ENCODE measurements at places on chromosomes 7 and 10.

GRCh38 chr10:34538281-34538829 lies 276.7 kb downstream of the PARD3 start:
- no peak for DNase-seq

GRCh38 chr7:50379082-50379481 lies 71.1 kb downstream of the FIGNL1 start:
- no peak for DNase-seq

DNA sequence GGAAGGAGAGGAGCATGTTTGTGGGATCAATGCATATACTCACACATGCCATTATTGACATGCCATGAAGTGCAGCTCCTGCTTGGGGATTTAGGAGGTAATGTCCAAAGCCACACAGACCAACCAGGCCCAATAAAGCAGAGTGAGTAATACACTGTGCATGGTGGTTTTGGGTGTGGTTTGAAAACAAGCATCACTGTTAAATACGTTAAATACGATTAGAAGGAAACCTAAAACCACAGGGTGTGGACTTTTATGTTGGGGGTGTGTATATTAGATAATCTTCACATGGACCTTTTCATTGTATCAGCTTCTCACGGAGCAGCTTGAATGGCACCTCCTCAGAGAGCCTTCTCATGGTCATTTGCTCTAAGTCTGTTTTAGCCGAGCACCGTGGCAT lies 10.4 kb upstream of the EIF3A start:
- DNase-seq = no peak

GRCh38 chr10:21515361-21516241 lies 9.9 kb downstream of the SKIDA1 start:
- DNase-seq = no peak

DNA sequence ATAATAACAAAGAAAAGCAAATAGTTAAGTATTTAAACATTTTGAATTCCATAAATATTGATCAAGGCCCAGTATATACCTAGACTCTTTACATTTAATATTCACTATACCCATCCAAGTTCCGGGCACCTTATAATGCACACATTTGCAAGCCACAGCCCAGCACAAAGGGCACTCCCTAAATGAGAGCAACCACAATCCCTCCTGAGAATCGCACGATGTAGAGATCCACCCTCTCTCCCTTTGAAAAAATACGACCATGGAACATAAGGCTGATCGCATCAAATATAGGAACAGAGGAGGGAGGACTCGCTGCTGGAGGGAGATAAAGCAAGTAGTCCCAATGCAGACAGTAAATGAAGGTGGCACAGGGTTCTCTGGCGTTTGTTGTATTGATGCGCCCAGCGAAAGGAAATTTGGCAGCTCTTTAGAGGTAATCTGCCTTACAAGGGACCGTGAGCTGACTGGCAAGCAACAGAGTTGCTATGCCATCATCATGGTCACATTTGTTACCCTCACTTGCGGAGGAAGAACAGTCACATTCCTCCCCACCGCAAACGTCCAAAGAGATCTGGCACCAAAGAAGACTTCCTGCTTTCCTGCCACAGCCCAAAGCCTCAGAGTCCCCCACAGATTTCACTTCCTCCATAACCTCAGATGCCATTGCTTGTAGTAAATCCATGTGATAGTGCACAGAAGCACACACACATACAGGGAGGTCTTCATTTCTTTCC lies 16.1 kb upstream of the TAS2R40 start:
- DNase-seq = no peak

- DNase-seq = no peak
Measured at GRCh38 chr10:84715911-84716310, 387.5 kb downstream of the CCSER2 start.

DNA sequence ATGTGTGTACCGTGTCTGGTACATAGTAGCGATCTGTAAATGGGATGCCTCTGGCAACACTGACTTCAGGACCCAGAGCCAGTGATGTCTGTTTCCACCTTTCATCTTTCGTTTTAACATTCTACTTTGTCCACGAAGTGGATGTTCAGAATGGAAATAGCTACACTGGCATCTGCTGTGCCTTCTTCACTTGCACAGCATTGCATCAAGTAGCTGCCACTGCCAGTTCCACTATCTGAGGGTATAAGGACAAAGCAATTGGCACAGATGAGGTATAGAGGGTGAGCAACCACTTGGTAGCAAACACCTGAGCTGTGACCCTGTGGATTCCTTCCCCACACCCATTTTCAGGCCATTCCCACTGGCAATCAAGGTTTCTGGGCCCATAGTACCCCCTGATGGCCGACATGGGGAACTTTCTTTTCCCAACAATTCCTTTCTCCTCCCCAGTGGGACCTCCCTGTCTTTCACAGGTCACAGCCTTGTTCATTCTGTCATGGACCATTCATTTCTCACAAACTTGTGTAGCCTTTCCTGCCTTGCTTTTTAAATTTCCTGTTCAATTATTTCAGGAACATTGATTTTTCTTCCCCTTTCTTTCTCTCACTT lies 4.0 kb downstream of the ITGA8 start:
- no peak for DNase-seq

DNA sequence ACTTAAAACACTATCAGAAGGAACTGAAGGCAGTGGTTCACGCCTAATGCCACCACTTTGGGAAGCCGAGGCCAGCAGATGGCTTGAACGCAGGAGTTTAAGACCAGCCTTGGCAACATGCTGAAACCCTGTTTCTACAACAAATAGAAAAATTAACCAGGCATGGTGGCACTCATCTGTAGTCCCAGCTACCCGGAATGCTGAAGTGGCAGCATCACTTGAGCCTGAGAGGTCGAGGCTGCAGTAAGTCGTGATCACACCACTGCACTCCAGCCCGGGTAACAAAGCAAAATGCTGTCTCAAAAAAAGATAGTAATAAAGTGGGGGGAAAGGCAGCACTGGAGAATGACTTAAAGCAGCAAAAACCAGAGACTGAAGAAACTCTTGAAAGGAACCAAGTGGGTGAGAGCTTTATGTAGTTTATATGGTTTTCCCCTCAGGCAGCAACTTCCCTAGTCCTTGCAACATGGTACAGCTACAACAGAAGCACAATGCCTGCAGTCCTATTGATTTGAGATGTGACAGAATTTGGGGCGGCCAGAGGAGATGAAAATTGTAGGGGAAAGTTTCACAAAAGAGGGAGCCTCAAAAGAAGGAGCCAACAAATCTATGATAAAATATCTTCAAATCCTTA lies 38.1 kb downstream of the GDI2 start:
- DNase-seq = no peak

DNA sequence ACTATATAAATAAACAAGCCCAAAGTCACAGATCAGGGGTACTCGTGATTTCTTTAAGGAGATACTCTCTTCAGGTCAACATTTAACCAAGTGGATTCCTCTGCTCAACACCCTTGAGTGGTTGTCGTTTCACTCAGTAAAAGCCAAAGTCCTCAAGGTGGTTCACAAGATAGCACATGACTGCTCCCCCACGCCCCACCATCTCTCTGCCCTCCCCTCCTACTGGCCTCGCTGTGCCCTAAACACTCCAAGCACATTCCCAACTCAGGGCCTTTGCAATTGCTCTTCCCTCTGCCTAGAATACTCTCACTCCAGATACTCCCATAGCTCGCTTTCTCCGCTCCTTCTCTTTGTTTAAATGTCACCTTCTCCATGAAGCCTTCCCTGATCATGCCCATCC lies 72.1 kb upstream of the FHIP2A start:
- DNase-seq = no peak

DNA sequence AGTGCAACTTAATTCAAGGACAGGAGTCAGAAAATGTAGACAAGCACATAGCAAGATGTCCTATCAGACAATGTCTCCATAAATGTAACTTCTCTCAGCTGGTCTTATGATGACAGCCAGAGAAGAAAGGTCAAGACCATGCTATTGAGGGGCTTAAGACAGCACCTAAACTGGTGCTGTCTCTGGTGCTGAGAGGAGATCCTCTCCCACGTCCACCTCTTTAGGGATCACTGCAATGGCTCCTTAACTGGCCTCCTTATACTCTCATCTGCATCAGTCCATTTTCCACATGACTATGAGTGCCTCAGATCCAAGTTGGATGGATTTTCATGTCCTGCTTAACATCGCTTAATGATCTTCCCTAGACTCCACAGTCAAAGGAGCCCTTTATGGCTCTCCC lies 210.6 kb downstream of the ARL4A start:
- DNase-seq = no peak

DNA sequence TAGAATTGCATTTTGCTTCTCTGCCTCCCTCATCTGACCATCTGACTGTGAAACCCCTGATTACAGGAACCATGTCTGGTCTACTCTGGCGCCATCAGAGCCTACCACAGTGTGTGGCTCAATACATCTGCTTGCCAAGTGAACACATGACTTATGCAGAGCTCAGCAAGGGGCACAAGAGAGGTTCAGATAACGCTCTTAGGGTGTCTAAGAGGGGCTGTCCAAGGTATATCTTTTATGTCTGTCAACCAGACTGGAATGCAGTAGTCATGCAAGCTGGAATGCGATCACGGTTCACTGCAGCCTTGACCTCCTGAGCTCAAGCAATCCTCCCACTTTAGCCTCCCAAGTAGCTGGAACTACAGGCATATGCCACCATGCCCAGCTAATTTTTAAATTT lies 10.3 kb upstream of the RRP12 start:
- DNase-seq = no peak

DNA sequence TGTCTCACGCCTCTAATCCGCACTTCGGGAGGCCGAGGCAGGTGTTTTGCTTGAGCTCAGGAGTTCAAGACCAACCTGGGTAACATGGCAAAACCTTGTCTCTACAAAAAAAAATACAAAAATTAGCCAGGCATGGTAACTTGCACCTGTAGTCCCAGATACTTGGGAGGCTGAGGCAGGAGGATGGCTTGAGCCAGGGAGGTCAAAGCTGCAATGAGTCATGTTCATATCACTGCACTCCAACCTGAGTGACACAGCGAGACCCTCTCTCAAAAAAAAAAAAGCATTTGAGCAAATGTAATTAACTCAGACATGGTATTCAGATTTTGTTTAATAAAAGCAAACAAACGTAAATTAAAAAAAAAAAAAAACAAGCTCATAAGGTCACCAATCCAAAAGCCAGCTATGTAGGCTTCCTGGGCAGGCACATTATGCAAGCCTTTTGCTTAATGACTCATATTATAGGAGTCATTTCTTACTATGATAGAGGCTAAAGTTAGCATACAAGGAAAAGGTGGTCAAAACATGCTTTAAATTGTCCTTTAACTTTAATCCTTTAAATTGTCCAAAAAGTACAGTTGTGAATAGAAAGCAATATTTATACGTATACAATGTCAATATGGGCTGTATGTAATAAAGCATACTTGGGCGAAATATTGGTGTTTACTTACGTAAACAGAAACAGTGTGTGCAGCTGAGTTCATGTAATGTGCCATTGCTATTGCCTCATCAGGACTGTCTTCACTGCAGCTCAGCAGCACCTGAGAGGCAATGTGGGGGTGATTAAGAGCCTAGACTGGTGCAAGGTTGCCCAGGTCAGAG lies 13.0 kb downstream of the AKR1D1 start:
- DNase-seq = no peak

GRCh38 chr7:40516376-40516775 lies 381.6 kb downstream of the SUGCT start:
- DNase-seq = no peak

- DNase-seq = no peak
Measured at GRCh38 chr7:24854866-24855265, 97.6 kb upstream of the GSDME start.

DNA sequence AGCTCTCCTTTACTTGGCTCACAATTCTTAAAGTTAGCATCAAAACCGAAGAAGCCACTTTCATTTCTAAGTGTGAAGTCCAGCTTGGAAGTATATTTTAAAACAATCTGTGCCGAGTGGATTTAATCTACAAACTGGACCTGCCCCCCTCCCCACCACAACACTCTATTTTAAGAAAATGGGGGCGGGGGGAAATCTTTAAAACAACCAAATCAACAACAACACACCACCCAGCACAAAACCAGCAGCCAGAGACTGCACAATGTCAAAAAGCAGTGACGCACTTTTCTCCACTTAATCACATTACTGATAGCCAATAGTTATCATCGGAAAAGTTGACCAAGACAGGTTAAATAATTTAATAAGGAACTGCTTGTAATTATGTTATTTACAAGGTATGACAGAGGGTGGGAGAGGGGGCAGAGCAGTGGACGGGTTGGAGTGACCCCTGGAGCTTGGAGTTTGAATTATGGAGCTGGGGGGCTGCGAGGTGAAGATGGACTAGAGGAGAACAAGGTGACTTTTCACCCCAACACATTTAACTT lies 2.8 kb downstream of the EBF3 start:
- no peak for DNase-seq

DNA sequence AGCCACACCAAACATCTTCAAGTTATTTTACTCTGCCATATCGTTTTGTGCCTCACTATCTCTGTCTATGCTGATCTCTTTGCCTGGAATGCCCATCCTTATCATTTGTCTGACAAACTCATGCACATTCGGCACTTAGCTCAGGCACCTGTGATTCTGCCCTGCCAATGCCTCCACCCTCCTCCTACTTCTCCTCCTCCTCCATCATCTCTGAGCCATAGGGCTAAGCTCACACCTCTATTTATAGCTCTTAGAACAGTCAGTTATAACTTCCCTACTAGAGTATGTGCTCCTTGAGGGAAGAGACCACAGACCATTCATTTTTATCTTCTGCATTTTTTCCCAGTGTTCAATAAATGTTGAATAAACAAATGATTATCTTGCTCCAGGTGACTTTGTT lies 51.2 kb upstream of the CDK13 start:
- DNase-seq = no peak

DNA sequence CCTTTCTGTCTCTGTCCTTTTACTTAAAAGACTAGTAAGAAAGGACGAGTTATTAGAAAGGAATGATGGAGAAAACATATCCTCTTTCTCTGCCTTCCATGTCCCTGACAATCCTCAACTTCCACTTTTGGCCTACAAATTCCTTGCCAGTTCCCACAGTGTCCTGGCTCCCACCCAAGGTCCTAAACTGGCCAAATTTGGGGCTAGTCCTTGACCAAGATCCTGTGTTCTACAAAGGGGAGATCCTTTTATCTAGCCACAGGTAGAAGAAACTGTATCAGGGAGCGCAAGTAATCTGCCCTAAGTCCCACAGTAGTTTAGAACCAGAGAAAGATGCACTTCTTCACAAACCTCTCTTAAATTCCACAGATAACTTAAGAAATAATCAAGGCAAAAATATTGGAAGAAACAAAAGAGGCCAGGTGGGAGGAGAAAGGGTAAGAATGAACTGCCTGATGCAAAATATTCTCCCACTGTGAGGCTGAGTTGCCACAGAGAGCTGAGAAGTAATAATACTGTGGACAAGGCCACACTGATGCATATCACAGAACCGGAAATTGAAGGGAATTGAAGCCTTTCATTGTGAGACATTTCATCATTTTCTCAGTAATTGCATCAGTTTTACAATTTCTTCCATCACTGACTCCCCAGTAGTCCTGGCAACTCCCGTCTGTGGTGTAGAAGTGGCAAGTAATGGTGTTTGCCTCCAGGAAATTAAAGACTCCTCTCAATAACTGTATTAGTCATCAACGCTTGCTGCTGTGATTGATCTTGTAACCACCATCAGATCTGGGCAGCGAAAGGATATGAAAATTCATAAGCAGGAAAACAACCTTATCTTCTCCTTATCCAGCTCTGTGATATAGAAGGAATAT lies 47.2 kb downstream of the DNAJC12 start:
- DNase-seq = no peak

Measured in coronary artery (tissue), 2 donors.